ENCODE measurements at places on chromosomes 7 and 10. TPM values are rescaled to one million over a fixed set of nuclear protein-coding genes. Genes with fewer than 3 reads are reported as not detected.

Gene GJD4
- 0.03 TPM for polyA plus RNA-seq

Gene CTAGE8
- 0.29 TPM for polyA plus RNA-seq

- H3K4me3 ChIP-seq: peak within 1 kb of the TSS; percentile 87
- peaks cover 35% of the 10 kb centered on the region for H3K4me1 ChIP-seq
- no peaks in the 10 kb centered on the region for H3K27me3 ChIP-seq
- H3K36me3 ChIP-seq: peaks cover 10% of the 10 kb centered on the region
These were observed at the start of gene ADCK2 for GRCh38 chr7:140672382-140673062. ADCK2 (plus strand) TSS chr7:140672945; CDS start chr7:140673331, 386 bp downstream.

DNA sequence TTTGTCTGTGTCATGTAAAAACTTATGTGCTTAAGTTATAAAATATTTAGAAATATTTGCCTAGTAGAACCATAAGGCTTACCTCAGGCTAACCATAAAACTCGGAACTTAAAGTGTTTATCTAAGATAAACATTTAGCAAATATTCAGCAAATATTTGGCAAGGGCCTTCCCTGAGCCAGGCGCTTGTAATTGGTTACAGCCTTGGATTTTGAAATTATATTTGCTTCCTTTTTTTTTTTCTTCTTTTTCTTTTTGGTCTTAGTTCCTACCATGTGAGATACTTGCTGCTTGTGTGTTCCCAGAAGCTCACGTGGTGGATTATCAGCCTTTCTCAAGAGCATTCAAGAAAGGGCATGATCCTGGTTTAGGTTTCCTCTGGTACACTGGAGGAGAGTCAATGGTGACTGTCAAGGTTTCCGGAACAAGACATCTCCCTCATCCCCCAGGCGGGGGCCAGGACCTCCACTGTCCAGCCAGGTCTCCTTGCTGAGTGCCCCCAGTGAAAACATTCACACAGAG is 5.2 kb upstream of the BRI3 start:
- H3K27me3 ChIP-seq: no peaks in the 10 kb centered on the region
- H3K4me3 ChIP-seq: no peak overlapping the region
- no peak for DNase-seq
- H3K27ac ChIP-seq: no peak overlapping the region
- H3K36me3 ChIP-seq: no peaks in the 10 kb centered on the region

DNA sequence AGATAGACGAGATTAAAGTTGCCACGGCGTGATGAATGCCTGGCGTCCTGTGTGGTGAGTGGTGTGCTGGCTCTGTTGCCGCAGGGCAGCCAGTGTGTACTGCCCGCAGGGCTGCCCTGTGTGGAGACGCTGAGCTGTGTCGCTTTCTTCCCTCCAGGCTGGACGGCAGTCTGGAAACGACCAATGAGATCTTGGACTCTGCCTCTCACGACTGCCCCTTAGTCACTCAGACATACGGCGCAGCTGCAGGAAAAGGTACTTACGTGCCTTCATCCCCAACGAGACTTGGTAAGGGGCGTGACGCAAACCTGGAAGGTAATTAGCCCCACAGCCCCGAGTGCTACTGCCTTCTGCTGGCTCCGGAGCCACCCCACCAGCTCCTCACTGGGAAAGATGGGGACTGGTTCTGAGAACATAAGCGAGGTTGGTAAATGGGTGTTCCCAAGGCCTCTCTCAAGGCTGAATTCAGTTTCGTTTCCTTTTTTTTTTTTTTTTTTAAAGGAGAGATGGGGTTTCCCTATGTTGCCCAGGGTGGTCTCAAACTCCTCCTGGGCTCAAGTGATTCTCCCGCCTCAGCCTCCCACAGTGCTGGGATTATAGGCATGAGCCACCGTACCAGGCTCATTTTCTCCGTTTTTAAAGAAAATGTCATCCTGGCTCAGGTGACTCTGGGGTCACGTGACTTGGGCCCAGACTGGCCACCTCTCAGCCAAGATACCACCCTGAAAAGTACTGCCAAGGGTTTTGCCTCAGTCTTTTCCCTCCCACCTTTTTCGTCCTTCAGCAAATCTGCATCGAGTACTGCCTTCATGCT is 39.6 kb downstream of the WIPI2 start:
- no peaks in the 10 kb centered on the region for H3K27me3 ChIP-seq
- no peak overlapping the region for H3K27ac ChIP-seq
- H3K36me3 ChIP-seq: no peaks in the 10 kb centered on the region
- H3K4me1 ChIP-seq: no peaks in the 10 kb centered on the region

DNA sequence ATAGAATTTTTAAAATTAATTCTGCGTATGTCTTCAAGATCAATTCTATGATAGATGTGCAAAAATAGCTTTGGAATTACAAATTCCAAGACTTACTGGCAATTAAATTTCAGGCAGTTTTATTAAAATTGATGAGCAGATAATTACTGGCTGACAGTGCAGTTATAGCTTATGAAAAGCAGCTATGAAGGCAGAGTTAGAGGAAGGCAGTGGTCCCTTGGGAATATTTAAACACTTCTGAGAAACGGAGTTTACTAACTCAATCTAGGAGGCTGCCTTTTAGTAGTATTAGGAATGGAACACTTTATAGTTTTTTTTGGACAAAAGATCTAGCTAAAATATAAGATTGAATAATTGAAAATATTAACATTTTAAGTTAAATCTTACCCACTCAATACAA is 70.8 kb downstream of the CFTR start:
- DNase-seq: no peak
- no peak overlapping the region for H3K27ac ChIP-seq
- H3K27me3 ChIP-seq: no peaks in the 10 kb centered on the region
- no peak overlapping the region for H3K4me3 ChIP-seq
- no peaks in the 10 kb centered on the region for H3K36me3 ChIP-seq

- no peaks in the 10 kb centered on the region for H3K36me3 ChIP-seq
- no peak overlapping the region for H3K4me3 ChIP-seq
- no peak for DNase-seq
- no peaks in the 10 kb centered on the region for H3K27me3 ChIP-seq
- H3K4me1 ChIP-seq: no peaks in the 10 kb centered on the region
These were observed 246.0 kb downstream of the TSPAN12 start for GRCh38 chr7:120611975-120612374.

Gene ADRB1
- polyA plus RNA-seq: 28.5 TPM

- no peak for DNase-seq
- H3K27me3 ChIP-seq: no peaks in the 10 kb centered on the region
- H3K4me1 ChIP-seq: no peaks in the 10 kb centered on the region
- no peak overlapping the region for H3K4me3 ChIP-seq
- no peaks in the 10 kb centered on the region for H3K36me3 ChIP-seq
- H3K27ac ChIP-seq: no peak overlapping the region
These were observed 88.6 kb downstream of the VWDE start for GRCh38 chr7:12315049-12315448.

Gene OR6V1
- polyA plus RNA-seq: not detected

DNA sequence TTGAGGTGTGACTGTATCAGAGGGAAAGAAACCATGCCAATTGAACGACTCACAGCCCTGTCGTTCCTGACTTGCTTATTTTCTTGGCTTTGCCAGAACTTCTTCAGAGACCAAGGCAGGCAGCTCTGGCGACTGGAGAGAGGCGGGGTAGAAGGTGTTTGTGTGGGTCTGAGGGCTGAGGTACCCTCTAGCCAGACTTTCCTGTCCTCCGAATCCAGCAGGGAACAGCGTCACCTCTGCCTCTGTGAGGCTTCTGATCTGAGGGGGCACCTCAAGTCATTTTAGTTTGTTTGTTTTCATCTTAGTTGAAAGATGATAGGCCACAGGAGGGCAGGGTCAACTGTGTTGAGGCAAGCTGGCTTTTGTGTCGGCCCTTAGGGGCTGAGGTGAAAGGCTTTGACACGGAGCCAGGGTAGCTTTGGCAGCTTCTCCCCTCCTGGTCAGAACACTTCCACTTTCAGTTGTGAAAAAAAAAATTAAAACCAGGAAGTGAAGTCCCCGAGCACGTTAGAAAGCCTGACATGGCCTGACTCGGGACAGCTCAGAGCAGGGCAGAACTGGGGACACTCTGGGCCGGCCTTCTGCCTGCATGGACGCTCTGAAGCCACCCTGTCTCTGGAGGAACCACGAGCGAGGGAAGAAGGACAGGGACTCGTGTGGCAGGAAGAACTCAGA is 1.9 kb downstream of the ACSL5 start:
- peak overlapping the region; percentile 36 for H3K4me3 ChIP-seq
- H3K27ac ChIP-seq: peak overlapping the region; percentile 98
- peak; percentile 78 for DNase-seq
- no peaks in the 10 kb centered on the region for H3K27me3 ChIP-seq
- H3K36me3 ChIP-seq: no peaks in the 10 kb centered on the region

DNA sequence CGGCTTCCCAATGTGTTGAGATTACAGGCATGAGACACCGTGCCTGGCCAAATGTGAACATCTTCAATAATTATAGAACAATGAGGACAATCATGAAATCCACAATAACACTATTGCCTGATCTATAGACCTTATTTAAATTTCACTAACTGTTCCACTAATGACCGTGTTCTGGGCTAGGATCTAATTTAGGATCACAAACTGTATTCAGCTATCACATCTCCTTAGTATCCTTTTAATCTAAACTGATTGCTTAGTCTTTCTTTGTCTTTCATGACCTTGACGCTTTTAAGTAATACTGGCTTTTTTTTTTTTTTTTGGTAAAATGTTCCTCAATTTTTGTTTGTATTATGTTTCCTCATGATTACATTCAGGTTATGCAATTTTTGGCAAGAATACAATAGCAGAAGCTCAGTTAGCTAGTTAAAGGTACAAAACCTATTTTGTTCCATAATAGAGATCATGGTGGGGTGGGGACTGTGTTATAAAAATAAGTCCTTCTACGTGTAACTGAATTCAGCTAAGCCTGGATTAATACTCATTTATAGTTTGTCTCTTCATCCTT is 158.4 kb downstream of the AOAH start:
- H3K27me3 ChIP-seq: no peaks in the 10 kb centered on the region
- no peaks in the 10 kb centered on the region for H3K36me3 ChIP-seq
- peaks cover 5% of the 10 kb centered on the region for H3K4me1 ChIP-seq
- no peak for DNase-seq
- no peak overlapping the region for H3K27ac ChIP-seq
- H3K4me3 ChIP-seq: no peak overlapping the region

Gene CALHM1
- polyA plus RNA-seq: not detected

DNA sequence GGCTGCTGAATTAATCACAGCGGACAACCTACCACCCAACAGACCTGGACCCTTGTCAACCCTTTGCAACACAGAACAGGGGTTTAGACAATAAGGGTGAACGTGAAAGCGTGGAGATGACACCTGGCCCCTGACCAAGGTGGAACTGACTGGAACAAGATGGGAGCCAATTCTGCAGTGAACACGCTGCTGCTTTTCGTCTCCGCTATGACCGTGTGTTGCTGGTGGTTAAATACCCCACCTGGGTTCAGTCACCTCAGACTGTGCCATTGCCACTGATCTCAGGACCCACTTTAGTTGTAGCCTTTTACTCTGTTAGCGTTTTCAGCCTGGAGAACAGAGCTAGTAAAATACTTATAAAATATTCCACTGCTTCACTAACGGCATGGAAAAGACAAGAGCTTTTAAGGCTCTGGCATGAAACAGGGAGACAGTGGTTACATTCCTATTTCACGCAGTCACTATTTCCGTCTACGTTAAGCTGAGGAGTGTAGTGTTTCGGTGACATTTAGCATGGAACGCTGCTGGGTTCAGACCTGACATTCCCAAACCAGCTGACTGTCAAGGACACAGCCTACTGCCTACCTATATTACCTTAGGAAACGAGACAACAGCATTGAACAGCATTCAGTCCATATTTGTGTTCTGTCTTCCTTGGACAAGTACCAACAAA is 119.5 kb upstream of the PRSS1 start:
- no peaks in the 10 kb centered on the region for H3K4me1 ChIP-seq
- peaks cover 76% of the 10 kb centered on the region for H3K27me3 ChIP-seq
- no peak overlapping the region for H3K4me3 ChIP-seq
- H3K27ac ChIP-seq: no peak overlapping the region

GRCh38 chr7:55160539-55160938 is 141.7 kb downstream of the EGFR start:
- H3K27ac ChIP-seq: no peak overlapping the region
- H3K27me3 ChIP-seq: no peaks in the 10 kb centered on the region
- H3K4me1 ChIP-seq: no peaks in the 10 kb centered on the region
- no peak overlapping the region for H3K4me3 ChIP-seq
- no peak for DNase-seq

GRCh38 chr10:12508165-12508564 is 158.8 kb downstream of the CAMK1D start:
- H3K36me3 ChIP-seq: no peaks in the 10 kb centered on the region
- no peak for DNase-seq
- H3K4me3 ChIP-seq: no peak overlapping the region
- no peaks in the 10 kb centered on the region for H3K27me3 ChIP-seq
- H3K4me1 ChIP-seq: no peaks in the 10 kb centered on the region

GRCh38 chr10:48594803-48595538 is 9.9 kb downstream of the ARHGAP22 start:
- no peak for DNase-seq
- no peaks in the 10 kb centered on the region for H3K27me3 ChIP-seq
- H3K4me1 ChIP-seq: peaks cover under 1% of the 10 kb centered on the region
- no peak overlapping the region for H3K27ac ChIP-seq
- H3K36me3 ChIP-seq: no peaks in the 10 kb centered on the region

Gene FOXI2
- not detected for polyA plus RNA-seq

- H3K36me3 ChIP-seq: peaks cover 9% of the 10 kb centered on the region
- DNase-seq: no peak
- no peaks in the 10 kb centered on the region for H3K27me3 ChIP-seq
- no peaks in the 10 kb centered on the region for H3K4me1 ChIP-seq
- H3K4me3 ChIP-seq: no peak overlapping the region
- H3K27ac ChIP-seq: no peak overlapping the region
These were observed 177.9 kb downstream of the CHN2 start for GRCh38 chr7:29372351-29373090.

Gene EN2
- 0.01 TPM for polyA plus RNA-seq

Gene PTPRE
- 6.1 TPM for polyA plus RNA-seq

DNA sequence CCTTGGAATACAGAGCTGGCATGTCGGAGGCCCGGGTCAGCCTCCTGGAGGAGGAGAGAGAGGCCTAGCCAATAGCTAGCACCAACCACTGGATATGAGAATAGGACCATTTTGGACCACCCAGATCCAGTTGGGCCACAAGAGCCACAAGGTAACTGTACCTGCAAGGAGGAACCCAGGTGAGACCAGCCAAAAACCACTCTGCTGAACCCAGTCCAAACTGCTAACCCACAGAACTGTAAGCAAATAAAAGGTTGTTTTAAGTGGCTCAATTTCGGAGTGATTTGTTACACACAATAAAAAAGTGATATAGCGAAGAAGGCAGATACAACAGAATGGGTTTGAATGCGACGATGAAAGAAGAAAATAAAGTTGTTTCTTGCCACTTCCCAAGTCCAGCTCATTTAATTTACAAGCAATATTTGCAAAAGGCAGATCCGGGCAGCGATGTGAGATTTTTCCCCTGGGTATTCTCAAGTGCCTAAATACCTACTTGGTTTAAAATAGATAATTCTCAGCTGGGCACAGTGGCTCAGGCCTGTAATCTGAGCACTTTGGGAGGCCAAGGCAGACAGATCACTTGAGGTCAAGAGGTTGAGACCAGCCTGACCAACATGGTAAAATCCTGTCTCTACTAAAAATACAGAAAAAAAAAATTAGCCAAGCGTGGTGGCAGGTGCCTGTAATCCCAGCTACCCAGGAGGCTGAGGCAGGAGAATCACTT is 23.1 kb downstream of the ZNF467 start:
- H3K4me3 ChIP-seq: no peak overlapping the region
- DNase-seq: no peak
- no peaks in the 10 kb centered on the region for H3K4me1 ChIP-seq
